Stimulated activated CD4-positive, alpha-beta T cell treated with anti-CD3 and anti-CD28 coated beads, Interleukin-4, amount 100 ng/mL, for 1 hour (primary cell): ENCODE measurements at places on chromosomes 16 and 17.
A peak's percentile ranks its signal among the peaks of the same experiment; 100 is the strongest.

DNA sequence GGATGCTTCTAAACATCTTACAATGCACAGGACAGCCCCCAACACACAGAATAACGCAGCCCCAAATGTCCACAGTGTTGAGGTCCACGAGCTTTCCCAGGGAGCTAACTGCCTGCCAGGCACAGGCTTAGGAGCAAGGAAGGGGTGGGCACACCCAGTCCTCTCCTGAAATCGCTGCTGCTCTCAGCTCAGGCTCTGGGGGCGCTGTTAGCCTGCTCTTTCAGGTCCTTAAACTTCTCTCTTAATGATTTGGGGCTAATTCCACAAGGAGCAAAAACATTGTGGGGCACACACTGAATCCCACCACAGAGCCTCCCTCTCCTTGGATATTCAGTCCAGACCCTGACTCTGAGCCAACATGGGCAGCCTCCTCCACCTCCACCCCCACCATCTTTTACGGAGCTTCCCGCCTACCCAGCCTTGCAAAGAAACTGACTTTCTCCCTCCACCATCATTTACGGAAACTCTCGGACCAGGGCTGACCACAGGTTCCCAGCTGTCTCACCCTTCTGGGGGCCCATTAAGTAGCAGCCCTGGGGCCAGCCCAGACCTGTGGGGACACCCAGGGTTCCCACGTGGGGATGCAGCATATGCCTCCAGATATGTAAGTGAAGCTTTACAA lies 1.1 kb downstream of the CD300H start:
- peak; percentile 23 for DNase-seq

- no peak for DNase-seq
Measured at GRCh38 chr16:15483857-15484256, 49.5 kb downstream of the BMERB1 start.

- no peak for DNase-seq
Measured at GRCh38 chr16:53821487-53821886, 117.5 kb downstream of the FTO start.

- DNase-seq = no peak
Measured at GRCh38 chr16:50988441-50988840, 162.6 kb downstream of the SALL1 start.

GRCh38 chr17:19539040-19539399 lies 5.4 kb downstream of the SLC47A1 start:
- DNase-seq = no peak
